ENCODE measurements at places on chromosomes 1 and 21. TPM values are rescaled to one million over a fixed set of nuclear protein-coding genes. Genes with fewer than 3 reads are reported as not detected.

ELF3 gene
- 4.3 TPM for total RNA-seq

RBP7 gene
- total RNA-seq: not detected

G0S2 gene
- 11.1 TPM for total RNA-seq

KRTAP21-2 gene
- total RNA-seq: not detected

XKR8 gene
- 3.9 TPM for total RNA-seq

ALX3 gene
- 0.48 TPM for total RNA-seq

SELP gene
- total RNA-seq: 7.9 TPM

KDF1 gene
- total RNA-seq: 3.1 TPM

GALNT2 gene
- 66.0 TPM for total RNA-seq

GPR25 gene
- total RNA-seq: not detected

STX12 gene
- total RNA-seq: 96.8 TPM

CLCC1 gene
- 38.0 TPM for total RNA-seq

KIF21B gene
- total RNA-seq: 3.4 TPM
